ENCODE measurements at places on chromosomes 4 and X.

GRCh38 chr4:125191232-125191631 lies 123.5 kb upstream of the FAT4 start:
- DNase-seq = no peak

DNA sequence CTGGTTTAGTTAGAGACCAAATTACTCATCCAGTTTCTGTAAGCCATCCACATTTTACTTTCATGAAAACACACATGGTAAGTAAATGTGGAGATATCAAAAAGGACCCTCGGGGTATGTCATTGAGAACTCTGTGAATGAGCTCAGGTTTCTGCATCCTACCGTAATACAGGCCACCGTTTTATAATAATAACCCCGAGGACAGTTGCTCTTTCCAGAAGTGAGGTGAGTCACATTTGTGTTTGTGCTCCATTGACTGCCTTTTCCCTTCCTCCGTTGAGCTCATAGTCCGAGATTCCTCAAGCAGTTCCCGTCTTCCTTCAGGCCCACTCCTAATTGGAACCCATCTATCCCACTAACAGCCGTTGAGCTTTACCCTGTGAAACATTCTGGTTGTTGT lies 95.3 kb downstream of the GRID2 start:
- DNase-seq = no peak

GRCh38 chr4:5500165-5500564 lies 208.2 kb downstream of the EVC2 start:
- no peak for DNase-seq

DNA sequence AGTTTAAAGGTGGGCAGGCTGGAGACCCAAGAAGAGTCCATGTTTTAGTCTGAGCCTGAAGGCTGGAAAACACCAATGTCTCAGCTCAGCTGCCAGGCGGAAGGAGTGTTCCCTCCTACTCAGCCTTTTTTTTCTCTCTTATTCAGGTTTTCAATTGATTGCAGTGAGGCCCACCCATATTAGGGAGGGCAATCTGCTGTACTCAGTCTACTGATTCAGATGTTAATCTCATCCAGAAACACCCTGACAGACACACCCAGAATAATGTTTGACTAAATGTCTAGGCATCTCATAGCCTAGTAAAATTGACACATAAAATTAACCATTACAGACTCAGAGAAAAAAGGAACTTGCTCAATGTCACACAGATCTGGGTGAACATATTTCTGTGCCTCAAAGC lies 347.1 kb downstream of the GBA3 start:
- DNase-seq = no peak

GRCh38 chr4:133151341-133151690 lies 2.2 kb downstream of the PCDH10 start:
- DNase-seq = no peak

Measured in stimulated activated CD8-positive, alpha-beta memory T cell treated with anti-CD3 and anti-CD28 coated beads, Interleukin-4, amount 100 ng/mL, for 1 hour (primary cell).